ENCODE measurements at places on chromosomes 4 and X. TPM values are rescaled to one million over a fixed set of nuclear protein-coding genes. Genes with fewer than 3 reads are reported as not detected.

DNA sequence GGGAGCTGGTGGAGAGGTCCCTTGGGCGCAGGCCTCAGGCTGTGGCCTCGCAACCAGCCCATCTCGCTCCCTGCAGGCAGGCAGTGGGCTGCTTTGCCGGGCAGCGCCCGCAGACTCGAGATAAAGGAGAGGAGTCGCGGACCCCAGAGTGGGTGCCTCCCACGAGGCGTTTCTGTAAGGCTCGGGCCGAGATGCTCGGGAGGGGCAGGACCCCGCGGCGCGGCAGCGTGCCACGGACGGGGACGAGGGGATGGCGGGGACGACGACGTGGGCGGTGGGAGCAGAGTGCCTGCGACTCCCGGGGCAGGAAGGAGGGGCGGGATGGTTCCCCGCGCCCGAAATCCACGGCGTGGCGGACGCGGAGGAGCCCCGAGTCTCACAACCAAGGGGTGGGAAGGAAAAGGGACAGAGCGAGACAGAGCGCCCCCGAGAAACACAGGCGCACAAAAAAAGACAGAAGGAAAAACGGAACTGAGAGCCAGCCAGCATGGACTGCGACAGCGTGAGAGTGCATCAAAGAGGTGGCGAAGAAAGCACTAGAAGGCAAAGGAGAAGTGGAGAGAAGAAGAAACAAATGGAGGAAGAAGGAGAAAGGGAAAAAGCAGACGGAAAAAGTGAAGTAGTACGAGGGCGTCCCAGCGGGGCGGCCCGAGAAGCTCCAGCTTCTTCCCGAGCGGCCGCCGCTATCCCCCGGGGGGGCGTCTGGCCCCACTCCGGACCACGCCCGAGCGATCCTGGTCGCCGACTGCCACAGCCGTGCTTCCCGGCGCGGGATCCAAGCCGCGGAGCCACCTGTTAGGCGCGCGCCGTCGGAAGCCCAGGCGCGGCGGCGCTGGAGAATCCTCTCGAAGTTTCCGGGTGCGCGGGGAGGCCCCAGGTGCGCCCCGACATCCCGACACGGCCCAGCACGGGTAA, 1.5 kb downstream of the BEND4 start:
- peaks cover 56% of the 10 kb centered on the region for H3K27me3 ChIP-seq
- H3K27ac ChIP-seq = peak overlapping the region; percentile 69
- no peak for DNase-seq
- peaks cover 26% of the 10 kb centered on the region for H3K4me1 ChIP-seq
- H3K4me3 ChIP-seq = peak overlapping the region; percentile 82

- H3K27me3 ChIP-seq = peaks cover 8% of the 10 kb centered on the region
- DNase-seq = no peak
- no peaks in the 10 kb centered on the region for H3K4me1 ChIP-seq
- H3K27ac ChIP-seq = no peak overlapping the region
Observed at GRCh38 chr4:128524311-128524710, 236.7 kb upstream of the PGRMC2 start.

- H3K27me3 ChIP-seq = no peaks in the 10 kb centered on the region
- no peak overlapping the region for H3K27ac ChIP-seq
- no peaks in the 10 kb centered on the region for H3K4me1 ChIP-seq
- H3K4me3 ChIP-seq = no peak overlapping the region
- no peak for DNase-seq
Observed at GRCh38 chr4:85703096-85703495, 228.1 kb downstream of the ARHGAP24 start.

GRCh38 chrX:96126182-96126581, 558.5 kb upstream of the DIAPH2 start:
- H3K27ac ChIP-seq = no peak overlapping the region
- no peaks in the 10 kb centered on the region for H3K36me3 ChIP-seq
- no peak for DNase-seq

Gene ARR3
- total RNA-seq = not detected

GRCh38 chrX:53303195-53303594, 21.8 kb upstream of the IQSEC2 start:
- H3K27ac ChIP-seq = no peak overlapping the region
- H3K4me3 ChIP-seq = no peak overlapping the region
- H3K27me3 ChIP-seq = no peaks in the 10 kb centered on the region
- no peak for DNase-seq
- H3K36me3 ChIP-seq = no peaks in the 10 kb centered on the region

Data from activated CD8-positive, alpha-beta memory T cell treated with anti-CD3 and anti-CD28 coated beads, Interleukin-2, amount 10 ng/mL, durations not matched to agents 7 days and 5 days (primary cell).